ENCODE measurements at places on chromosomes 1 and 21. TPM values are rescaled to one million over a fixed set of nuclear protein-coding genes. Genes with fewer than 3 reads are reported as not detected.
A peak's percentile ranks its signal among the peaks of the same experiment; 100 is the strongest.

DNA sequence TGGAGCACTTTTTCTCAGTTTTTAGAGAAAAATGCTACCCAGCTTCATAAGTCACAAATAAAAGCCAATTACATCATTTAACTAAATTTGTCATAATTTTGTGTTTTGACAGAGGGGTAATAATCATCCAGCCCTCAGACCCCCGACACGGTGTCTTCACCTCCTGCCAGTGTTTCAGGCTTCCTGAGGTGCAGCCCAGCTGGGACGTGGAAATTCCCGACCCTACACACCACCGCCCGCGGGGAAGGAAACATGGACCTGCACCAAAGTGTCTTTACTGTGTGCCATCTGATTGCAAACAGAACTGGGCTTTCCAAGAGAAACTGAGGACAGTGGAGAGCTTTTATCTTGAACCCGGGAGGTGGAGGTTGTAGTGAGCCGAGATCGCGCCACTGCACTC is 7.7 kb upstream of the INAVA start:
- H3K27me3 ChIP-seq = no peaks in the 10 kb centered on the region
- no peak for DNase-seq
- H3K36me3 ChIP-seq = no peaks in the 10 kb centered on the region
- H3K27ac ChIP-seq = peak overlapping the region; percentile 57
- peak overlapping the region; percentile 44 for H3K4me3 ChIP-seq

The MTMR11 gene
- 2.1 TPM for total RNA-seq

GRCh38 chr1:7607097-7607496 is 164.0 kb upstream of the VAMP3 start:
- H3K27ac ChIP-seq = no peak overlapping the region
- no peak for DNase-seq
- H3K27me3 ChIP-seq = no peaks in the 10 kb centered on the region
- H3K36me3 ChIP-seq = no peaks in the 10 kb centered on the region

GRCh38 chr1:192703283-192704206 is 67.6 kb downstream of the RGS13 start:
- no peaks in the 10 kb centered on the region for H3K27me3 ChIP-seq
- H3K4me1 ChIP-seq = peaks cover 9% of the 10 kb centered on the region
- no peaks in the 10 kb centered on the region for H3K36me3 ChIP-seq

GRCh38 chr1:103024051-103024450 is 84.3 kb downstream of the COL11A1 start:
- no peak overlapping the region for H3K27ac ChIP-seq
- DNase-seq = no peak
- no peaks in the 10 kb centered on the region for H3K4me1 ChIP-seq
- H3K27me3 ChIP-seq = no peaks in the 10 kb centered on the region
- H3K36me3 ChIP-seq = no peaks in the 10 kb centered on the region

GRCh38 chr1:156860628-156861423 is at the start of gene NTRK1:
NTRK1 (plus strand) TSS chr1:156860865; CDS start chr1:156860935, 70 bp downstream.
- H3K4me1 ChIP-seq = peaks cover 32% of the 10 kb centered on the region
- no peaks in the 10 kb centered on the region for H3K36me3 ChIP-seq
- DNase-seq = peak; percentile 62
- no peak within 1 kb of the TSS for H3K27ac ChIP-seq

DNA sequence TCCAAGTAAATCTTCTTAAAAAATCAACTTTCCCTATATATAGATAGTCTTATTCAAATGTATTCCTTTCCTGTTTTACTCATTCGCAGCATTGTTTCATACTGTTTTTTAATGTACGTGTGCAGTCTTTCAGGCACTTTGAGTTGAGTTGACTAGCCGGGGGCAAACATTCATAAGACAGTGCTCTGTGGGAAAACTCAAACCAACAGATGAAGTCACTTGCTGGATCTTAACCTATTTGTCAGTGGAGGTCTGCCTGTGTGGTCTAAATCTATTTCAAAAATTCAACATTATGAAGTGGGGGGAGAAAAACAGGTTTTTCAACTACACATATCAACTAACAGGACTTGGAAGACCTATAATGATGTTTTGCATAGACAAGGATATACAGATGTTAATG is 6.2 kb downstream of the HSD11B1 start:
- peaks cover 22% of the 10 kb centered on the region for H3K4me1 ChIP-seq
- no peaks in the 10 kb centered on the region for H3K27me3 ChIP-seq
- no peak overlapping the region for H3K4me3 ChIP-seq
- H3K36me3 ChIP-seq = no peaks in the 10 kb centered on the region

The PPM1J gene
- 0.76 TPM for total RNA-seq

The SPSB1 gene
- 4.1 TPM for total RNA-seq

- H3K4me3 ChIP-seq = no peak overlapping the region
- H3K4me1 ChIP-seq = no peaks in the 10 kb centered on the region
- H3K27ac ChIP-seq = no peak overlapping the region
- H3K27me3 ChIP-seq = no peaks in the 10 kb centered on the region
- DNase-seq = no peak
Measured at GRCh38 chr1:224211206-224211962, 28.3 kb downstream of the DEGS1 start.

The TNFRSF25 gene
- total RNA-seq = 392 TPM

- DNase-seq = no peak
- H3K4me1 ChIP-seq = peaks cover 37% of the 10 kb centered on the region
- no peak overlapping the region for H3K27ac ChIP-seq
Measured at GRCh38 chr1:193181985-193182384, 4.4 kb downstream of the B3GALT2 start.

DNA sequence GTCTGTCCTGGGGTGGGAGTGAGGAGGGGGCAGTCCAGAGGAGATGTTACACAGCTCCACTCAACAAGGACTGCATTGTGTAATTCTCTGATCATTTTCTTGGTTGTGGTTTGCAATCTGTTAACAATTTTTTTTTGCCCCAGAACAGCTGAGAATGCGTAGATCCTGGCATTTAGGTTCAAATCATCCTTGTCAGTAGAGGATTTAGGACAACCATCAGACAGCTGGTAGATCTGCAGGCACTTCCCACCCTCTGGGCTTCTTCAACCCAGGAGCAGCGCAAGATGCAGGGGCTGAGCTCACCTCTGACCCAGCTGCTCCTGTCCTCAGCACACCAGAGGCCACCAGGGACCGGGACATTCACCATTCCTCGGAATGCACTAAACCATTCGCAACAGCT is 13.5 kb downstream of the BCAR3 start:
- no peaks in the 10 kb centered on the region for H3K36me3 ChIP-seq
- no peak overlapping the region for H3K27ac ChIP-seq
- no peak overlapping the region for H3K4me3 ChIP-seq
- no peaks in the 10 kb centered on the region for H3K27me3 ChIP-seq
- H3K4me1 ChIP-seq = no peaks in the 10 kb centered on the region

- H3K27ac ChIP-seq = peak overlapping the region; percentile 78
- H3K27me3 ChIP-seq = no peaks in the 10 kb centered on the region
- H3K4me1 ChIP-seq = peaks cover 62% of the 10 kb centered on the region
- peak; percentile 78 for DNase-seq
Measured at GRCh38 chr1:206923009-206923960, 1.5 kb upstream of the FCMR start.

DNA sequence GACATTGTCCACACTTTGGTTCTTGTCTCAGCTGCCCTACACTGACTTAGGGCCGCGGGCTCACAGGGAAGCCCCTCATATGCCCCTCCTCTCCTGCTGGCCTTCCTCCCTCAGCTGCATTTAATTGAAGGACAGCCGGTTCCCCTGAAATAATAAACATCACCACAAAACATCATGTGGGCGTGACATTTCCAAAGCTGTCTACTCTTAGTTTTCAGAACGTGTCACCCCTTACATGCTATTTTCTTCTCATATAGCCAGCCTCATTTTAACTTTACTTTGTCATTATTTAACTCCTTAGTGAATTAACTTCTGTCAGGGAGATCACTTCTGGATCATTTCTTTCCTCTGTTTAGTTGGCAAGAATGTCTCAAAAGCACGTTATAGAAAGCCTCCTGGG is 103.2 kb downstream of the COLGALT2 start:
- no peaks in the 10 kb centered on the region for H3K36me3 ChIP-seq
- no peak overlapping the region for H3K27ac ChIP-seq
- no peaks in the 10 kb centered on the region for H3K27me3 ChIP-seq
- DNase-seq = no peak
- H3K4me1 ChIP-seq = no peaks in the 10 kb centered on the region

- H3K4me1 ChIP-seq = peaks cover 16% of the 10 kb centered on the region
- no peaks in the 10 kb centered on the region for H3K36me3 ChIP-seq
- H3K27me3 ChIP-seq = no peaks in the 10 kb centered on the region
- peak overlapping the region; percentile 39 for H3K27ac ChIP-seq
- peak; percentile 88 for DNase-seq
Measured at GRCh38 chr1:178542554-178543289, 29.8 kb downstream of the TEX35 start.

The TAGLN2 gene
- 207 TPM for total RNA-seq

- no peak overlapping the region for H3K27ac ChIP-seq
- H3K27me3 ChIP-seq = no peaks in the 10 kb centered on the region
- no peak overlapping the region for H3K4me3 ChIP-seq
- DNase-seq = no peak
Measured at GRCh38 chr1:203546274-203546673, 52.3 kb downstream of the OPTC start.

DNA sequence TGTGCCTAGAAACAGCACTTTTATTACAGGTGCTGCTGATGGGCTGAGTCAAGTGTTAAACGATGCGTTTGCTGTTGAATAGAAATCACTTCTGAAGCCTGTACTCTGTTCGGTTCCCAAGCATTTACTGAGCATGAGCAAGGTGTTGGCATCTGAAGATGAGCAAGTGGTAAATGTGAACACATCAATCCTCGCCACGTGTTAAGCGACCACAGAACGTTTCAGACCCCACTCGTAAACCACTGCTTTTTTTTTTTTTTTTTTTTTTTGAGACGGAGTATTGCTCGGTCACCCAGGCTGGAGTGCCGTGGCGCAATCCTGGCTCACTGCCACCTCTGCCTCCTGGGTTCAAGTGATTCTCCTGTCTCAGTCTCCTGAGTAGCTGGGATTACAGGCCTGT is 241.2 kb downstream of the SETD4 start:
- no peak overlapping the region for H3K4me3 ChIP-seq
- H3K27me3 ChIP-seq = no peaks in the 10 kb centered on the region
- DNase-seq = no peak
- no peaks in the 10 kb centered on the region for H3K4me1 ChIP-seq
- no peak overlapping the region for H3K27ac ChIP-seq
- no peaks in the 10 kb centered on the region for H3K36me3 ChIP-seq

- no peak for DNase-seq
- H3K27ac ChIP-seq = no peak overlapping the region
- H3K4me1 ChIP-seq = no peaks in the 10 kb centered on the region
- H3K27me3 ChIP-seq = no peaks in the 10 kb centered on the region
Measured at GRCh38 chr1:208431721-208432120, 187.5 kb upstream of the PLXNA2 start.

GRCh38 chr1:161266202-161266601 is 7.7 kb downstream of the PCP4L1 start:
- H3K36me3 ChIP-seq = no peaks in the 10 kb centered on the region
- DNase-seq = no peak
- peaks cover 6% of the 10 kb centered on the region for H3K27me3 ChIP-seq
- no peak overlapping the region for H3K27ac ChIP-seq

GRCh38 chr1:231053493-231054162 is 13.6 kb upstream of the FAM89A start:
- no peaks in the 10 kb centered on the region for H3K27me3 ChIP-seq
- DNase-seq = no peak
- no peak overlapping the region for H3K27ac ChIP-seq
- no peak overlapping the region for H3K4me3 ChIP-seq

The ZSWIM5 gene
- total RNA-seq = 3.4 TPM

GRCh38 chr1:25131794-25132193 is 100.5 kb downstream of the SYF2 start:
- H3K36me3 ChIP-seq = no peaks in the 10 kb centered on the region
- H3K27ac ChIP-seq = no peak overlapping the region
- no peak for DNase-seq
- no peaks in the 10 kb centered on the region for H3K4me1 ChIP-seq
- H3K27me3 ChIP-seq = no peaks in the 10 kb centered on the region

DNA sequence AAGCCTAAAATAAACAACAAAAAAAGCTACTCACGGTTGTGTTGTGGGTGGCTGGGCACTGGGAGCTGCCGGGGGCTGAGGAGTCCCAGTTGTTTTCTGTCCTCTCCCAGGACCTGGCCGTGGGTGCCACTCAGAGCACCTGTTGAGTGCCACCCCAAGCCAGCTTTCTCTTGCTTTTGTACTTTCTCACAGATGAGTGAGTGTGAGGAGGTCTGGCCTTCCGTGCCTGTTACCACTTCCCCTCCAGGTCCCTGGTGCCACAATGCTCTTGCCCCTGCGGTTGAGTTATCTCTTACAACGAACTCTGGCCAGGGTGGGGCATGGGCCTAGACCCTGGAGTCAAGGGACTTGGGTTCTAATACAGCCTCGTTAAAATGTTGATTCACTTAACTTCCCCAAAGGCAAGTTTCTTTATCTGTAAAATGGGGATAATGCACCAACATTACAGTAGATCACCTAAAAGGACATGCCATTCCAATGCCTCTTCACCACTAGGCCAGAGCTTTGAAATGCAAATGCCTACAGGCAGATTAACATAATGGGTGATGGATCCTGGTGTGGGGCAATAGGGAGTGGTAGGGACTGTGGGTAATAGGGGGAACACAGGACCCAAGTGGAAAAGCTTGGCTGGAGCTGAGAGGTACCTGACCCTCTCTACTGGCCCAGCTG is at the start of gene CNR2:
CNR2 (minus strand) TSS at position 151 of the 669 bp plus-strand sequence. CDS start 37,745 bp downstream, outside the sequence.
- no peaks in the 10 kb centered on the region for H3K27me3 ChIP-seq
- no peak for DNase-seq
- no peak within 1 kb of the TSS for H3K27ac ChIP-seq
- H3K36me3 ChIP-seq = no peaks in the 10 kb centered on the region
- H3K4me3 ChIP-seq = no peak within 1 kb of the TSS
- H3K4me1 ChIP-seq = peaks cover 28% of the 10 kb centered on the region

DNA sequence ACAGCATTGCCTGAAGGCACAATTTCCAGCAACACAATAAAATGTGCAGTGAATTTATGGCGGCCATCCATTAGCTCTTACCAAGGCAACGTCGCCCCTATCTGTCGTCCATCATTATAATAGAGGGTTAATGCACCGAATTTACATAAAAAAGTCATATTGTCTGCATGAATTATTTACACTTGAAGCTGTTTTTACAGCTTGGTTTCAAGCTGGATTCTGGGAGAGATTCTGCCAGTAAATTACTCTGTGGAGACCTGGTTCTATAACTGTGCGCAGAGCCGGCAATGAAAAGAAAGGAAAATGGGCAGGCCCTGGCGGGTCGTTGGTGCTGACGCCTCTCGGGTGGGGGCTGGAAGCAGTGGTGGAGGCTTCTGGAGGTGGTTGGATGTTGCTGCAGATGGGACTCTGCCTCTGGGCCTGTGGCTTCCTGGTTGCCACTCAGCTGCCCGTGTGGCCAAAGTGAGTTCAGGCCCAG is 48.9 kb upstream of the POU3F1 start:
- DNase-seq = no peak
- H3K4me3 ChIP-seq = no peak overlapping the region
- no peaks in the 10 kb centered on the region for H3K4me1 ChIP-seq
- H3K27ac ChIP-seq = no peak overlapping the region
- no peaks in the 10 kb centered on the region for H3K27me3 ChIP-seq
- H3K36me3 ChIP-seq = no peaks in the 10 kb centered on the region

GRCh38 chr1:115185336-115185735 is 96.0 kb upstream of the TSPAN2 start:
- no peaks in the 10 kb centered on the region for H3K27me3 ChIP-seq
- H3K36me3 ChIP-seq = no peaks in the 10 kb centered on the region
- no peak overlapping the region for H3K4me3 ChIP-seq
- DNase-seq = no peak
- no peak overlapping the region for H3K27ac ChIP-seq

All from CD4-positive, alpha-beta memory T cell (primary cell).